ENCODE measurements at places on chromosomes 16 and 17. TPM values are rescaled to one million over a fixed set of nuclear protein-coding genes. Genes with fewer than 3 reads are reported as not detected.

DNA sequence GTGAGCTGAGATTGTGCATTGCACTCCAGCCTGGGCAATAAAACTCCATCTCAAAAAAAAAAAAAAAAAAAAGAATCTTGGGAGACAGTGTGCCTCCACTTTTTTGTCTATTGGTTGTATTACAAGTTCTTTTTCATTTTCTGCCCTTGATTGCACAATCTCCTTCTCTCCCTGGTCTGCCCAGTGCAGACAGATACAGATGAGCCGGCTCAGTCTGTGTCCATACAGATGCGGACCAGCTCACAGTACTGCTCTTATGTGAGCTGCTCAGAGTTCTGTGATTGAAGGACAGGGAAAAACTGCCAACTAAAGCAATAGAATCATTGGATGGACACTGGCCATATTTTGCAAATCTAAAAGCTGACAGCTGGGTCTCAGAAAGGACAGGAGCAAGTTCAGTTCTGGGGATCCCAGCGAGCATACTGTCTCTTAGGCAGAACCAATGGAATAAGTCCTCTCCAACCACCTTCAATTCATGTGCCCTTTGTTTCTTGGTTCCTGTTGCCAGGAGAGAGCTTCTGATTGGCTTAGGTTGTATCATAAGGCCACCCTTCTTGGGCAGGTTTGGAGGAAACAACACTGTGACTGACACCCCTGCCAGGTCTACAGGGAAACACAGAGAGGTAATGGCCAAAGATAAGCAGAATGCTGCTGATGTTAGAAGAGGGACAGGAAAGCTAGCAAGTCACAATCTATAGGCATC, 495.6 kb upstream of the HSBP1 start:
- peak; percentile 41 for DNase-seq

GRCh38 chr16:53771655-53772497, 67.9 kb downstream of the FTO start:
- DNase-seq, result no peak

GRCh38 chr16:2709588-2709984, 10.4 kb downstream of the PRSS27 start:
- no peak for DNase-seq

GRCh38 chr17:49015179-49015923, 18.2 kb downstream of the IGF2BP1 start:
- DNase-seq, result no peak

- DNase-seq, result no peak
Observed at GRCh38 chr17:35948092-35948491, 4.6 kb upstream of the LYZL6 start.

- no peak for DNase-seq
Observed at GRCh38 chr16:55539049-55539448, 27.4 kb upstream of the CAPNS2 start.

DNA sequence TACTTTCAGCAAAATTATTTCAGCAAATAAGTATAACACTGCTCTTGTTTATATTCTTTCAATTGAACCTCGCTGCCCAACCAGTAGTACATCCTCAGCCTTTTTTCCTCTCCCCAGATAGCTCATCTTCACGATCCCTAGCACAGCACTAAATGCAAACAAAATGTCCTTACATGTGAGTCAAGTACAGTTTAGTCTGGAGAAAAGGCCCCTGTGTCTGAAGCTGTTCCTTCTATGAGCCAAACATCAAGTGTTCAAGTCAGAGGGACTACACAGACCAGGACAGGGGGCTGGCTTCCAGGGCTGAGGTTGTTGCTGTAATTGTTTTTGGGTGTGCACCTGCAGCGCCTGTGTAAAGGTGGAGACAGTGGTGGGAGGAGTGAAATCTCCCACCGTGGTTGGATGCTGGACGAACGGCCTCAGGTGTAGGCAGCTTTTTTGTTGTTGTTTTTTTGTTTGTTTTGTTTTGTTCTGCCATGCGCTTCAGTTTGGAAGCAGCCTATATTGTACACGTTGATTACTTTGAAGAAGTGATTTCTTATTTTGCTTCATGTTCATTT, 147.1 kb downstream of the PRKCA start:
- DNase-seq, result no peak

GRCh38 chr16:68517606-68518166, 21.4 kb upstream of the ZFP90 start:
- DNase-seq, result no peak

Gene SLC13A2
- 1.2 TPM for total RNA-seq

Gene PDIA2
- total RNA-seq, result 0.08 TPM

GRCh38 chr17:21140911-21141310, 14.1 kb downstream of the DHRS7B start:
- DNase-seq, result no peak

GRCh38 chr17:11461993-11462548, 136.2 kb upstream of the DNAH9 start:
- DNase-seq, result no peak

GRCh38 chr16:53946746-53947386, 242.9 kb downstream of the FTO start:
- no peak for DNase-seq

GRCh38 chr16:14347706-14348105, 276.6 kb downstream of the MRTFB start:
- DNase-seq, result no peak

Gene KRTAP4-6
- not detected for total RNA-seq

DNA sequence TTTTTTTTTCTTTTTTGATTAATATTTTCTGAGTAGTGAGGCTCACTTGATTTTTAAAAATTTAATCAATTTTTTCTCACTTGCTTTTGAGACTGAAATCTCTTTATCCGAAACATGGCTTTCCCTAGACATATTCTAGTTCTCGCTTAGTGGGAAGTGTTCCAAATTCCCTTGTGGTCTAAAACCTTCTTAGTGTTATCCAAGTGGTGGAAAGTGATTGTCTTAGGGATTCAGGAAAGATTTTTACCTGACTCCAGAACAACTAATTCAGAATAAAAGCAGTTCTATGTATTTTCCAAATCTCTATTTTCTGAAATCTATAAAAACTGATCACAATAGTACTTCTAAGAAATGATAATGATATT, 178.8 kb downstream of the MAP2K6 start:
- no peak for DNase-seq

DNA sequence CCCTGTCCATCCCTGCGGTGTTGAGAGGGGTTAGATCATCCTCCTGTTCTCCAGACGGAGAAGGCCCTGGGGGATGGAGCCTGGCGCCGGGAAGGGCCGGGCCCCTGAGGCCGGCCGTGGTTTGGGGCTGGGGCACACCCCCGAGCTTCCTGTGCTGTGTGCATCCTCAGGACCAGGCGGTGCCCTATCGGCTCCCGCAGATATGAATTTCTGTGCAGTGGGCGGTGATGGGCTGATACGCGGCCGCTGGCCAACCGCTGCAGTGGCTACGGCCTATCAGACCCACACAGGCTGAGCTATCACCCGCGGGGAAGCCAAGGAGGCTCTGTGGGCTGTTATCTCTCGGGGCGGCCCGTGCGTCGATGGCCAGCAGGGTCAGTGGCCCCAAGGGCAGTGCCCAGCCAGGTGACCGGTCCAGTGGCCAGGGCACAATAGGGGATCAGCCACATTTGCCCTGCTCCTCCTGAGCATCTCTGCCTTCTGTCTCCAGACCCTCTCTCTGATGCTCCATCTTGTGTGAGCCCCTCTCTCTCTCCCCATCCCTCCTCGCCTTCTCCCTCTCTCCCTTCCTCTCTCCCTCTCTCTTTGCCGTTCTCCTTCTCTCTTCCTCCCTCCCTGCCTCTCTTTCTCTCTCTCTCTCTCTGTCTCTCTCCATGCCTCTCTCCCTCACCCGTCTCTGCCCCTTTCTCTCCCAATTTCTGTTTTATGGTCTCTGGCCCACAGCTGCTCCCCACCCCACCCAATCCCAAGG, 38.7 kb downstream of the ZFPM1 start:
- no peak for DNase-seq

DNA sequence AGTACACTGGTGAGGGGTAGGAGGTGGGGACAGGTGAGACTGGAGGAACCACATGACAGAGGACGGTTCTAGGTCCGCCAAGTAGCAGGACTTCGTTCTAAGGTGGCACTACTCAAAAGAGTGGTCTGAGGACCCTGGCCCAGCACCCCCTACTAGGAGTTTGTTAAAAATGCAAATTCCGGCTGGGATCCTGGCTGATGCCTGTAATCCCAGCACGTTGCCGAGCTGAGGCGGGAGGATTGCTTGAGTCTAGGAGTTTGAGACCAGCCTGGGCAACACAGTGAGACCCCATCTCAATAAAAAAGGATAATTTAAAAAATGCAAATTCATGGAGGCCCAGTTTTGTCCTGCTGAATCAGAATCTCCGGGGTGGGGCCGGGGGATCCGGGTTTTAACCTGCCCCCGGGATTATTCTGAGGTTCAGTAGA, 59.1 kb downstream of the WSB1 start:
- no peak for DNase-seq

Gene HOXB1
- total RNA-seq, result not detected

Gene PAQR4
- 2.8 TPM for total RNA-seq

Measured in hepatocyte (in vitro differentiated cells).